ENCODE measurements at places on chromosomes 6 and 20.

DNA sequence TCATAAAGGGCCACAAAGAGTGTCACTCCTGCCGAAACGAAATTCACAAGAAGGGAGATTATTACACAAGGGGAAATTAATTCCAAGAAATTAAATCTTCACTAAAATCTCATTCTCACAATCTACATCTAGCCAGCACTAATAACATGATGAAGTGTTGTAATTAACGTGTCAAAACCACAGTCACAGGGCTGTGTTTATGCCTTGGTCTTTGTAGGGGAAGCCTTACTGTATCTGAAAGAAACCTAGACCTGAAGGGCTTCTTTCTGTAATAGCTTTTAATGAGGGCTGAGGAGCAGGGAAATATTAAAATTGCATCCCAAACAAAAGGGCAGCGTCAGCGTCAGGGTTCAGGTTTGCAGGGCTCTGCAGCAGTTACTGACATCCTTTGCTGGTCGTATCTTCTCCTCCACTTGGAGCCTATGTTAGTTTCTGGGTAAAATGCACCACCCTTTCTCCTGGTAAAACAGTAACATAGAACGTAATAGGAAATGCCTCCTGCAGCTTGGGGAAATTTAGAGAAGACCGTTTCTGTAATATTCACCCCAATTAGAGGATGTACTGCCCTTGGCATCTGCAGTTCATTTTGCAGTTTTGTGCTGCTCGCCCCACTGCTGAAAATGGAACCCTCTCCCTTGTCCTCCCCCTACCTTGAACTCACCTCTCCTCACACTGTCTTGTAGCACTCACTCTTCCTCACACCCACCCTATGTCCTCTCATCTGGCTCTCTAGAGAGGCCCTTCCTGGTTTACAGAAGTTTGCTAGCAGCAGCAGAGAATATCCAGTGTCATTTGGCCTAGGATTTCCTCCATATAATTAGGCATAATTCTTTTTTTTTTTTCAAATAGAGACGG is 109.0 kb upstream of the TRAF3IP2 start:
- DNase-seq: no peak

DNA sequence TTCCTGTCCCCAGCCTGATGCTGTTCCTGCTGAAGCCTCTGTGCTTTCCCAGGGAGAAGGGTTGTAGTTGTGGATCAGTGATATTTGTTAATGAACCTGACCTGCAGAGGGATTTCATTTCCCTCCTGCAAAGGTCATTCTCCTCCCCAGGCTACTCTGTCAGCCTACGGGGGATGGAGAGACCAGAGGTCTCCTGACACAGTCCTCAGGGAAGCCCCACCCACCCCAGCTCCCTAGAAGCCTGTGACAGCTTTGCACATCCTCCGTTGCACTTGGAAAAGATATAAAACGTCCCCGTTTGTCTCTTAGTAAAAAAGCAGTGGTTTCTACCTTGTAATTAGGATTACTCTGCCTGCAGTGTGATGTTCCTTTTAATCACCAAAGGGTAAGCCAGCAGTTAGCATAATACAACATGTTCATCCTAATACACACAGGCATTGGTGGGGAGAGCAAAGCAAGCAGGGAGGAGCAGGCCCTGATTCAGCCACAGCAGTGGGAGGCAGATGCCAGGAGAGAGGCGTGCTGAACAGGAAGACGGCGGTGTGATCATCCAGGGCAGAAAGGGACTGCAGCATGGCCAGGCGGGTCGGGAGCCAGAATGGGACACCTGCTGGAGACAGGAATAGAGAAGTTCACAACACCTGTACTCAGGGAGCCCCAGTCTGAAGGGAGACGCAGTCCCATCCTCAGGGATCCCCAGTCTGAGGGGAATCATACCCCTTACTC is 293.5 kb downstream of the LRFN2 start:
- no peak for DNase-seq

- DNase-seq: no peak
Observed at GRCh38 chr6:17165383-17165782, 63.5 kb downstream of the STMND1 start.

DNA sequence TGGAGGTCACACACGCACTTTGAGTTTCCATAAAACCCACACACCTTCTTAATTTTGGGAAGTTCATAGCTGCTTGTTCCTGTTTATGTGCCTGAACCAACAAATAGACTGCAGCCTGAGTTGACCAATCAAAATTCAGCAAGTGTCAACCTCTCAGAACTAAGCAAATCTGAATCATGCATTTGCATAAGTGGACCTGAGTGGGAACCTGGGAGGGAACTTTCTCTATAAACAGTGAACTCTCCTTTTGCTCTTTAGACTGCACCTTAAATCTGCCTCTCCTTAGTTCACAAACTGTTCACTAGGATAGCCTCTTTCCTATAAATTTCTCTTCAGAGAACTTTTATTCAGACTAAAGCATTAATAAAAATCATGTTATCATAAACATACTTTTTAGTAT is 37.9 kb downstream of the SLC17A1 start:
- no peak for DNase-seq

- DNase-seq: no peak
Observed at GRCh38 chr20:47741669-47742608, 43.3 kb downstream of the SULF2 start.

Measured in HCT116 (cell line).